ENCODE measurements at places on chromosomes 1 and 21. TPM values are rescaled to one million over a fixed set of nuclear protein-coding genes. Genes with fewer than 3 reads are reported as not detected.

- no peak for DNase-seq
Measured at GRCh38 chr1:204176049-204176448, 9.9 kb upstream of the REN start.

DNA sequence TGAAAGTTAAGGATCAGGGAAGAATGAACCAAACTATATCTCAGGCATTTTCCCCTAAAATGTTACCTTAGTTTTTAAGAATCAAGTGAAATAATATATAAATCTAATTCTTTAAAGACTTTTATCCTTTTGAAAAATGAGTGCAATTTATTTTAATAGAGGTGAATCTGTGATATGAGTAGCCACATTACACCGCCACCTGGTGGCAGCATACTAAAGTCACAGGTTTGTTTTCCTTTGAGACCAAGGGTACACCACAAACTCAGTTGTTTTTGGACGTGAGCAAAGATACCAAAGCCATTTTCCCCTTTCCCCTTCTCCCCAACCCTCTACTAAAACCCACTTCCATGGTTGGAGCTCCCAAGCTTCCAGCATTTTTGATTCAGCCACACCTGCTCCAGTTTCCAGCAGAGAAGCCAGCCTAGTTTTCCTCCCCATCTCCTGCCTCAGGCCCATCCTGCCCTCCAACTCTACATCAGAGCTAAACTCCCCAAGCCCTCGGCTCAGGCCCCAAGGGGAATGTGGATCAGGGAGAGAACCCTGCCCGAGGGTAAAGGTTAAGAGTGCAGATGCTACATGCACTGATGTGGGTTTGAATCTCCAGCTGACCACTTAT, 22.9 kb upstream of the LDLRAP1 start:
- no peak for DNase-seq

DNA sequence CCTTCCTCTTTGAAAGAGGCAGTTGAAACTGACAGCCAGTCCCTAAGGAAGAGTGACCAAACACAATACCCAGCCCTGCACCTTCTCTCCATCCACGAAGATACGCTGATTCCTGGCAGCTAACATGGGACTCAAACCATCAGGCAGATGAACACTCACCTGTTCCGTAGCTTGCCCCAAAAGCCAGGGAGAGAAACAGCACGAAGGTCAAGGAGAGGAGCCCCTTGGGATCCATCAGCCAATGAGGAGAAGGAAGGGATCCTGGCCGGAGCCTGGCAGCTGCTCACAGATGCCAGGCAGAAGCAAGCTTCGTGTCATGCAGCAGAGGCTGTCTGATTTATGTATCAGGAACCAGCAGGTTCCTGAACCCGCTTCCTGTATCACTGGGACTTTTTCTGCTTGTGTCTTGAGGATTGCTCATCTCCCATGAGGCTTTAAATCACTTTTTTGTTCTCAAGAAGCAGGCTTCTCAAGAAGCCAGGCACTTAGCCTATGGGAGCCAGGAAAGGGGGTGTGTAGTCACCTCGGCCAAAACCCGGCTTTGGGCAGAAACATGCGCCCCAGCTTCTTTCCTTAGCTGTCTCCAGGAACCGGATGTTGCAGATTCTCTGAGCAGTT, at the start of gene SLAMF1:
Gene SLAMF1 (minus strand): TSS at position 334 of the 618 bp plus-strand sequence. CDS start 99 bp downstream, at position 235.
- no peak for DNase-seq

- no peak for DNase-seq
Measured at GRCh38 chr1:111599781-111600693, 19.6 kb upstream of the RAP1A start.

GRCh38 chr1:217605390-217605789, 25.5 kb downstream of the GPATCH2 start:
- DNase-seq, result no peak

DNA sequence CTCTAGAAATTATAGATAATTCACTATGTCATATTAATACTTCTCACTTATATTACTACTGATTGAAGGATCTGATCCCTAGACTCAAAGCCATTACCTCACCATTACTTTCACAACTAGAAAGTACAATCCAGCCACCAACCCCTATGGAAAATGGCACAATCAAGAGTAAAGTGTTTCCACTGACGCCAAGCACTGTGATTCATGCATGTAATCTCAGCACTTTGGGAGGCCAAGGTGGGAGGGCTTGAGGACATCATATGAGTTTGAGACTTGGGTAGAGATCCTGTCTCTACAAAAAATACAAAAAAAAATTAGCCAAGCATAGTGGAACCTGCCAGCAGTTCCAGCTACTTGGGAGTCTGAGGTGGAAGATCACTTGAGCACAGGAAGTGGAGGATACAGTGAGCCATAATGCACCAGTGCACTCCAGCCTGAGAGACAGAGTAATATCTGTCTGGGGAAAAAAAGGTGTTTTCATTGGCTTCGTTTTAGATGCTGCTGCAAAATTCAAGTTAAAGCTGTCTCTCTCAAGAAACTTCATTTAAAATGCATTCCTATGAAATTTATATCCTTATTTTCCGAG, 126.5 kb downstream of the AKT3 start:
- no peak for DNase-seq

DNA sequence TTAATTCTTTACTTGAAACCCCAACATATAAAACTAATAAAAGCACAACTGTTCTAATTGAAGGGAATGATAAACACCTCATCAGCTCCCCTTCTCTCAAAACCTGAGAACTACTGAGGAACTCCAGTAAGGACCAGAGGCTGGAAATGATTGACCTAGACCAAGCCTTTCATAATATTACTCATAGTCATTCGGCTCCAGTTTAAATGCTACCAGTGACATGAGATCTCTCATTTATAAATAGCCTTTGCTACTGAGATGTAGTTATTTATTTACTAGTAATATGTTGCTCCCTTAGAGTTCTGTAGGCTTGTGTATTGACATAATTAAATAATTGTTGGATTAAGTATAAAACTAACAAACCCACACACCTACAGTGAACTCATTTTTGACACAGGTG, 209.8 kb upstream of the PRMT6 start:
- no peak for DNase-seq

GRCh38 chr1:115170377-115170776, 81.1 kb upstream of the TSPAN2 start:
- no peak for DNase-seq

DNA sequence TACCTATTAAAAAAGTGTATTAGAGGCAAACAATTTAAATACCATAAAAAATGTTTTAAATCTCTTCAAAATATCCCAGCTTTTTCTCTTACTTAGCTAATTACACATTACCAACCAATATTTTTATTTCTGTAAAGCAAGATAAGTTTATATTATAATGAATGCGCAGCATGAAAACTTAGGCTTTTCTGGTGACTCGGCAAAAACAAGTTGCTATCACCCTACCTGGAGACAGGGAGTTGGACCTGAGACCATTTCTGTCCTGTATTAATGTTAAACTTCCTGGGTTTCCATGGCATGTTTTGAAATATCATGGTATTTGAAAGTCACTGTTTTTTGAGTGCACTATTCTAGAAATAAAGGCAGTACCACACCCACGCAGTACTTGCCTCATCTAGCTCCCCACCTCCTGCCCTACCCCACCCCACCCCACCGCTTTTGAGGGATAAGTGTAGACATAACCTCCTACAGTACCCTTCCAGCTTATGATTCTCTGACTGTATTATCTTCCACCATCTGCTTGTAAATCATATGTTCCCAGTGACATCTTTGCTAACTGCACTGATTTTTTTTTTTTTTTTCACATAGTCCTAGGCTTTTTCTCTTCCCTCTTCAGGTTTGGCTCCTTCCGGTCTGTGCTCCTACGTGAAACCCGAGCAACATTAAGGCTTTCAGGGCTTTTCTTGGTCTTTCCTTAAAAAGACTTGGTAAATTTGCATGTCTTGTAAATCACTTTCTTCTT, 77.5 kb downstream of the PHTF1 start:
- no peak for DNase-seq

DNA sequence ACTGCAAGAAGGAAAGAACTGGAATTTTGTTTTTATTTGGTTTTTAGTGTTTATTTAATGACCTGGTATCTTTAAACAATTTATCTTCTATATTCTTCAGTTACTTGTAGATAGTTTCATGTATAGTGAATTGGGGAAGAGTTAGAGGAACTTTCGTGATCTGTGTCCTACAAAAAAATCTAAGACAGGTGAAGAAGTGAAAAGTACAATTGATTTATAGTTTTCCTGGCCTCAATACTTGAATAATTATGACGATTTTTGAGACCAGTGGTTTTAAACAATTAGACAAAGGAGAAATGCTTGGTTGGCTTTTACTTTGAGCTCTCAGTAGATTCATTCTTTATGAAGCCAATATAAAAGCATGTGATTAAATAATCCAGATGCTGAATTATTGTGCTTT, 7.5 kb downstream of the MIER1 start:
- DNase-seq, result no peak

DNA sequence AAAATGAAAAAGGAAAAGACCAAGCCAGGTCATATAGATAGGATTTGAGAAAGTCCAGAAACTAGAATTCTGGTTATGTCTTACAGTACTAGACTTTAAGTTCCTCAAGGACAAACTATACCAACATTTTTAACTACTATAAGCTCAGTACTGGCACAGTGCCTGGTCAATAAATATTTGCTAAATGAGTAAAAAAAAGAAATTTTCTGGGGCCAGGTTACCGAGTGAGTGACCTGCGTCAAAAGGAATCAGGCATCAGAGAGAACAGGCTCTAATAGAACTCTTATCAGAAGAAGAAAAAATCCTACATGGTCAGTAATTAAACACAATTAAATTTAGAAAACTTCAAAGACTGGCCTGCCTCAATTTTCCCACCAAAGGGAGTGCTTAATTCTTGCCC, 23.8 kb upstream of the YRDC start:
- DNase-seq, result no peak

DNA sequence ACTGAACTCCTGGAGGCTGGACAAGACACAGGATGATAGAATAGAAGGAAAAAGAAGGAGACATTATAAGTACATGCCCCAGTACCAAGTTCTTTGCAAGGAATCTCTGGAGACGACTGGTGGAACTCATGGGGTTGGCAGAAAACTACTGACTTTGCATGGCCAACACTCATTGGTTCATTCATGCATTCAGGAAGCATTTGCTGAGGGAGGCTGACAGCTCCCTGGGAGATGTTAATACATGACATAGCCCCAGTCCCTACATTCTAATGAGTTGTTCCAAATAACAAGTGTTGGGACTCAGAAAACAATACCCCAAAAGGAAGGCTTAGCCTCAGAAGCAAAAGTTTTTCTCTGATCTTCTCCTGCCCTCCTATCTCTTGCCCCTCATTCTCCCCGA, 172.8 kb upstream of the IRF2BP2 start:
- no peak for DNase-seq

DNA sequence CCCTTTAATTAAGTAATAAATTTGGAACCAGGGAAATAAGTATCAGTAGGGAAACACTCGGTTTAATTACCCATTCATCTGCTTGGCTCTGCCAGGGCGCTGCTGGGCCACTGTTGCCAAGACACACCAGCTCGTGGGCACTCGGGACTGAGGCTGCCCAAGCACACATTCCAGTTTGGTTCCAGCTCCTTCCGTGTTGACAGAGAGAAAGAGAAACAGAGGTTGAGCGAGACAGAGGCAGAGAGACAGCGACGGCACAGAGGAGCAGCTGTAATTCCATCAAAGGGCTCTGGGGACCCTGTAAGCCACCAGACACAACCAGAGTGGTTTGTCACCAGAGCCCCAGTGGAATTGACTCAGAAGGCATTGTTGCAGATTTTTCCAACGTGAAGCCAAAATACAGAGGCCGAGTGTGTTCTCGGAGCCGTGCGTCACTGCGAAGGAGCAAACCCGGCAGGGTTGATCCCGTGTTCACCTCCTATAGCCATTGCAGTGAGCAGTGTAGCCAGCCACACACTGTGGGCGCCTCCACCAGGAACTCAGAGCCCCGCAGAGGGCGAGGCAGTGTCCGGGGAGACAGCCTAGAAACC, 33.5 kb downstream of the SYF2 start:
- no peak for DNase-seq

DNA sequence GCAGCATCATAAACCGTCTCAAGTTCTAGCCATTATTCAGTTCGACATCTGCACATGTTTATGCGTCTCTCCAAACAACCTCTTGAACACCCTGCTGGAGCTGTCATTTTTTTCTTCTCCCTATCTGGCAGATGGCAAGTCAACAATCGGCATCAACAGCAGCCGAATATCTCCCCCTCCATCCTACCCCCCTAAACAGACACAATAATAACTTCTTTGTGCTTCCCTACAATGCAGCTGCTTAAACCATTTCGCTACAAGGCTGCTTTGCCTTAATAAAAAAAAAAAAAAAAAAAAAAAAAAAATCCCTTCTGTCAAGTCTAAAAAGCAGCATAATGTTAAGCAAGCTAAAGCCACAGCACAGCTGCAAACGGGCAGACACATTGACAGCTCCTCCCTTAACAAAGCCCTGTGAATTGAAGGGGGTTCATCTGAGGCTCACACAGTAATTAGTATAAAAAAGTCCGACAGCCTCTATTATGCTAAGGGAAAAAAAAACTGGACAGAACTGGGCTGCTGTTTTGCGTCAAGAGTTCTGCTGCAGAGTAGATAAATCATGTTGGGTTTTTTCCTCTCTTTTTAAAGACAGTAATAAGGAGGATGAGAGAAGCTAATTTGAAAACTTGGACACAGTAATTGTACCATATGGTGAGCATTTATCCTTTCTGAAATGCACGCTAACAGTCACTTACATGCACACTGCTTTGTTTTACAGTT, 136.4 kb downstream of the AKT3 start:
- peak; percentile 64 for DNase-seq

DNA sequence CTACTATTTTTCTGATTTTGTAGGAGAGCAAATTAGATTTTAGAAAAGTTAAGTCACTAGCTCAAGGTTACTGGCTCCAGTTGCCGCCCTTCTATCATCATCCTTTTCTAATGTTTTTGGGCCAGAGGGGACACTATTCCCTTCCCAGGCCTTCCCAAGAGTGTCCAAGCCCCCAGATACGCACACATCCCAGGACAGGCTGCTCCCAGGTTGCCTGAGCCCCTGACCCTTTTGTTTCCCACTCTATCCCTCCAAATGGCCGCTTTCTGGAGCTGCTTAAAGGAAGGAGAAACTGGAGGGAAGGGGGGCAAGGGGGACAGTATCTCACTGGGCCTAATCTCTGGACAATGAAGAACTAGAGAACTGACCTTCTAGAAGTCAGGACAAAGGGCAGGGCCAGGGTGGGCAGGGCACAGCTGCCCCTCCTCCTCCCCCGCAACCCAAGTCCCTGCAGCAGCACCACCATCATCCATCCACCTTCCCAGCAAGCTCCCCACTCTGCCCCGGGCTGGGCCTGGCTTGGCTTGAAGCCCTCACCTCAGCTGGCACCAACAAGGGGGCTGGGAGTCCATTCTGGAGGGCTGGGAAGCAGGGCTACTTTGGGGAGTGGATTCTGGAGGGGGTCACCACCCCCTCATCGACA, 1.1 kb upstream of the MAP7D1 start:
- DNase-seq, result no peak

The FMN2 gene
- total RNA-seq, result 2.6 TPM

The AKR7A3 gene
- 0.53 TPM for total RNA-seq

The OR6K3 gene
- not detected for total RNA-seq

The CADM3 gene
- total RNA-seq, result 8.7 TPM

The TMEM79 gene
- 3.2 TPM for total RNA-seq

The AIRE gene
- 0.11 TPM for total RNA-seq

The PDC gene
- not detected for total RNA-seq

The FNBP1L gene
- total RNA-seq, result 71.4 TPM

The XKR8 gene
- total RNA-seq, result 3.2 TPM

The OR2L3 gene
- not detected for total RNA-seq
